ENCODE measurements at places on chromosomes 13 and 19.

DNA sequence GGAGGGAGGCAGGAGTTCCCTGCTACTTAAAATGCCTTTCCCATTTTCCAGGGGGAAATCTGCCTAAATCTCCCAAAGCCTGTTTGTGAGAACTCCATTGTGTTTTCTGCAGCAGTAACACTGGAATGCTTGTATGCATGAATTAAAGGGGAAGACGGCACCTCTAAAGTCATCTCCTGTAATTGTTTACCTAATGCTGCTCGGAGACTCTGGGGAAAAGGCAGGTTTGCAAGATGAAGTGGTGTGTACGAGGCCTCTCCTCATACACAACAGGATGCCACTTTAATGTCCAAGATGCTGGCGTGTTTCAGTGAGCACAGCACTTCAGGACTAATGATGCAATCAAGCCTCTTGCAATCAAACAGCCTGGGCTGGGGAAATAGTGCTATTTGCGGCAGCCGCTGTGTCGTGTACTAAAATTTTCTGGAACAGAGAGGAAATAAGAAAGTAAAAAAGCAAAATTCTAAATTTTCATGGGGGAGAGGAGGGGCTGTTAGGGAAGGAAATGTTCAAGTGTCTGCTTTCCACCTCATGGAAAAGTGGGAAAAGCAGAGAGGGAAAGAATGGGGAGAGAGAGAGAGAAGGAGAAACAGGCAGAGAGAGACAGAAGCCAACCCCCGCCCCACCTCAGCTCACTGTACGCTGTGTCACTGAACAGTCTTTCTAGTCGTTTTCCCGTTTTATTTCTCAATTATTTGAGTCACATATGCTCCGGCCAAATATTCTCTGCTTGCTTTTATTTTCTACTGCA, 32.9 kb downstream of the TSHZ3 start:
- DNase-seq, result no peak

DNA sequence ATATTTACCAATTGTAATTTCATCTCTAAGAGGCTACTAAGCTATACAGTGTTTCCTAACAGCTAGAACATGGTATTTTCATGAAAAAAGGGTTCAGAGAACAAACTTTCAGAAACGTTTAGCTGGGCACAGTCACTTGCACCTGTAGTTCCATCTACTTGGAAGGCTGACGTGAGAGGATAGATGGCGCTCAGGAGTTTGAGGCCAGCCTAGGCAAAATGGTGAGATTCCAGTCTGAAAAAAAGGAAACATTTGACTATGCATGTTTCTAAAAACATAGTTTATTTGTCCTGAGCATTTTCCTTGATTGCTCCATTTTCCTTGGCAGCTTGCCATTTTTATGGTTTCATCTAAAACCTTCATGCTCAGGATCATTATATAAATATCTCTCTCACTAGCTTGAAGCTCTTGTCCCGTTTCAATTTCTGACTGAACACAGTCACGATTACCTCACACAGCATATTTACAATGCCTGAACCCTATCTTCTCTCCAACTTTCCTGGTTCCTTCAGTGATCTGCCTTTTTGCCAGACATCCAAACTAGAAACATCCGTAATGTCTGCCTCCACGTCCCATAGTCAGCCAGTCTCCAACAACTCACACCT, 200.8 kb downstream of the RGCC start:
- no peak for DNase-seq

GRCh38 chr13:67231289-67232000, 1.3 kb upstream of the PCDH9 start:
- no peak for DNase-seq

GRCh38 chr13:98626298-98626935, 49.5 kb upstream of the STK24 start:
- DNase-seq, result no peak

DNA sequence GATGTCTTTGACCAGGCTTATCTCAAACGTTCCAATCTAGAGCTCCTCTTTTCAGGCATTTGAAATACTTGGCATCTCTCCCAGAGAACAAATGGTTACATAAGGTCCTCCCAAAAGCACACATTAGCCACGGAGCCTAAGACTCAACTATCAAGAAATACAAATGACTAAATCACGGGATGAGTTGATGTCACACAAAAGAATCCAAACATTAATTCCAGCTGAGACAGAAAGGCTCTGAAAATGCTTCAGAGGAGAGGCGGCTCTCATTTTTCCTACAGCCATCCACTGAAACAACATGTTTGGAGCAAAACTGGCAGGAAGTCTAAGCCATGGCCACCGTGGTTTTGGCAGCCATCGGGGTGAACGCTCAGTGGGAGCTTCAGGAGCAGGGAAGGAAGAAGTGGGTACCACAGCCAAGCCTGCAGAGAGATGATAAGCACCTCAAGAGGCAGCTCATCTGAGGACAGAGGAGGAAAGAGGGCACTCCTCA, 122.5 kb downstream of the STK24 start:
- no peak for DNase-seq

GRCh38 chr19:38433268-38433733, at the start of gene RYR1:
RYR1 (plus strand) TSS chr19:38433691; CDS start chr19:38433830, 139 bp downstream.
- no peak for DNase-seq

DNA sequence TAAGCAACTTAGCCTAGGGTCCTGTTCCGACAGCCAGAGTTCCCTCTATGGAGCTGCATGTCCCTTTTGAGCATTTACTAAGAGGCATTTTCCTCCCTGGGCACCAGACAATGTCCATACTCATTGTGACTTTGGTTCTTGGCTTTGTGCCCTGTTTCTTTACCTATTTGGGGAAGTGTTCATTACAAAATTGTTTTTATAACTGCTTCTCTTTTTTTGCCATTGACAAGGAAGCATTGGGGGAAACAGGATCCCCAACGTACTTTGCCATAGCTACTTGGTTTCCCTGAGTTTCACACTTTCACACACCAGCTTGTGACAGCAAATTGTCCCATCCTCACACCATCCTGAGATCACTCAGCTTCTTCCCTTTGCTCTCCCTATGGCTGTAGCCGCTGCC, 81.1 kb upstream of the SIAH3 start:
- DNase-seq, result no peak

GRCh38 chr19:29413435-29413834, 112.4 kb upstream of the VSTM2B start:
- DNase-seq, result no peak

DNA sequence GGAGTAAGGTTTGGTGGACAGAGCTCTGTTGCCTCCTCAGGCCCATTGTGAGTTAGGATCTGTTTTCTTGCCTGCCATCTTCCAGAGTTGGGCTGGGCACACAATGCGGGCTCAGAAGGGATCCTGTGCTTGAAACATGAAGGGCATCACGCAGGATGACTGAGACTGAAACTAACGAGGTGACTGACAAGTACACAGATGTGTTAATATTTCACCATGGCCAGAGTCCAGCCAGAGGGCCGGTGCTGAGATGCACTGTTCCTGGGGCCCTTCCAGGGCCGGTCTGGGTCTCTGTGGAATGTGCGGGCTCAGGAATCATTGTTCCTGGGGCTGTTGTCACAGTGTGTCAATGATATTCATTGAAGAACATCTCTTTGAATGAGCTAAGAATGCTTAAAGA, 163.7 kb downstream of the URI1 start:
- DNase-seq, result no peak

DNA sequence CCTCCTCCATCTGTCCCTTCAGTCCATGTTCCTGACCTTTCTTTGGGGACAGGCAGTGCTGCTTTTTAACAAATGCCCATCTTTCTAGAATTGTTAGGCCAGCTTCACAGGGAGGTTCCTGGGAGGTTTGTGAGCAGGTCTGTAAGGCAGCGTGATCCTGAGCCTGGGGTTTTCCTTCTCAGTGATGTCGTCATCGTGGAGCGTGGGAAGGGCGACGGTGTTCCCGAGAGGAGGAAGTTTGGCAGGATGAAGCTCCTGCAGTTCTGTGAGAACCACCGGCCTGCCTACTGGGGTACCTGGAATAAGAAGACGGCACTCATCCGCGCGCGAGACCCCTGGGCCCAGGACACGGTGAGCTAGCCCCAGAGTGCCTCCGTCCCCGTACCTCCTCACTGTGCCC, 26.8 kb downstream of the CHAF1A start:
- no peak for DNase-seq

GRCh38 chr13:77386880-77387606, 60.1 kb upstream of the MYCBP2 start:
- DNase-seq, result no peak

- DNase-seq, result no peak
Measured at GRCh38 chr19:5434970-5435641, 20.1 kb upstream of the ZNRF4 start.

DNA sequence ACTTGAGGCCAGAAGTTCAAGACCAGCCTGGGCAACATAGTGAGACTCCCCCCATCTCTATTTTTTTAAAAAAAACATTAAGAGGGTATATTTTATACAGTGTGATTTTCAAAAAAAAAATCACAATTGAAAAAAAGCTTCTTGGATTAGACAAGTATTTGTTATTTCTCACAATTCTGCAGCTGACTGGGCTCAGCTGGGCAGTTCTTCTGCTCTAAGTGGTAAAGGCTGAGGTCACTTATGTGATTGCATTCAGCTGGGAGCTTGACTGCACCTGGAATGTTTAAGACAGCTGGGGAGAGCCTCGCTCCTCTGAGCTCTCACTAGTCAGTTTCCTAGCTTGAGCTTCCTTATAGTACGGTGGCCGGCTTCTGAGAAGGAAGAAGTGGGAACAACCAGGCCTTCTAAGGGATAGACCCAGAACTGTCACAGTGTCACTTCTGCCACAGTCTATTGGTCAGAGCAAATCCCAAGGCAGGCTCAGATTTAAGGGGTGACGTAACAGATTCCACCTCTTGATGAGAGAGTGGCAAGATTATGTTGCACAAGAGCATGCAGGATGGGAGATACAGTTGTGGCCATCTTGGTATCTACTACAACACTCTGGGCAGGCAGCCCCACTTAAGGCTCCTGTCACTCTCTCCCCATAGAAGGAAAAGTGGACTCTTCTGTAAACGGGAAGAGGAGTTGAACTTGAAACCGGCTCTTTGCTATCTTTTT, 19.7 kb upstream of the IRGC start:
- no peak for DNase-seq

- DNase-seq, result no peak
Measured at GRCh38 chr13:71661921-71662320, 205.1 kb downstream of the DACH1 start.

DNA sequence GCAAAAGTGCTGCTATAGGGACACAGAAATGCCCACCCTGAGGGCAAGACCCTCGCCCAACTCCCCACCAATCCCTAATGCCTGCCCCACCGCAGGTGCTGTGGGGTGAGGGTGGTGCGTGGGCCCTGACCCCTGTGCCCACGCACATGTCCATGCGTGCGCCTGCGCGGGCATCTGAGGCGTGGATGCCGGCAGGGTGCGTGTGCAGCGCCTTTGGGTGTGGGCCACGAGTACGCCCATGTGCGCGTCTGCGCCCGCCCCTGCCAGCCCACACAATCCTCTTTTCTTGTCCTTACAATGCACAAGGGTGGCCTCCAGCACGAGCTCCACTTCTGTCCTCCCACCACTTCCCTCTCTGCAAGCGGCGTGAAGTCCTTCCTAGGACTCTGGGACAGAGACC, 14.3 kb downstream of the FUT6 start:
- no peak for DNase-seq

DNA sequence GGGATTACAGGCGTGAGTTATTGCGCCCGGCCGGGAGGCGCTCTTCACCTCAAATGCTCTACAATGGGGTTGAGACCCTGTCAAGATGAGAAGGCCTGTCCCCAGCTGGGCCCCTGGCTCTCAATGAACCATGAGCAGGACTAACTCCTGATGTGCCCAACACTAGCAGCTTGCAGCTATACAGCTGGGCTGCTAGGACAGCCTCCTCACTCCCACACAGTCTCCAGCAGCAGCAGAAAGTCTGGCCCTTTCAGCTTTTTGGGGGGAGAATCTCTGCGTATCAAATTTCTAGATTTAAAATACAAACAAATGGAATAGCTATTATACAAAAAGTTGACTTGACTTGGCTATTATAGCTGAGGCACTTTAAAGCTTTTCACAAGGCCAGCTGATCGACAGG, 30.2 kb downstream of the TMTC4 start:
- DNase-seq, result no peak
